ENCODE measurements at places on chromosomes 12 and 14.
A peak's percentile ranks its signal among the peaks of the same experiment; 100 is the strongest.

DNA sequence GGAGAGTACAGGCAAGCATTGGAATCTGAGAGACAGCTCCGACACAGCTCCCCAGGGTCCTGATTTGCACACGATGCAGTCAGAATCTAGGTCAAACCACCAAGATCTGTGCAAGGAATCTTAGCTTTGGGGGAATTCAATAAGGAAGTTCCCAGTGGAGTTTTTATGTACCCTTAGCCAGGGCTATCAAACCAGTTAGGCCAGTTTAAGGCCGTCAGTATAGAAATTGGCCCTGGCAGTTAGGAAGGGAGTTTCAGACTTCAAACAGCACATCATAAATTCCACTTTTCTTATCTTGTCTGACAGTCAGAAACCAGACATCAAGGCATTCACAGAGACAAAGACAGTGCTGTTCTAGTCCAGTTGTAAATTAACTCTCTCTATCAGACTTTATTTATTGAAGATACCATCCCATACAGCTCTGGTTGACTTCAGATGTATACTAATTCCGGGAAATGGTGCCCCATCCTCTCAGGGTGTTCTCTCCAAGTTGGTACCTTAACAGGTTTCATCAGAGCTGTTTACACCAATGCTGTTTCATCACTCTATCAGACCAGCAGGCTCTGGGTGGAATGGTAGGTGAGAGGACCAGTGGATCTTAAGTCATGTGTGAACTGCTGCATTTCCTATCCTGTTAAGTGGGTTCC is 157.5 kb upstream of the ATF7IP start:
- DNase-seq: no peak

DNA sequence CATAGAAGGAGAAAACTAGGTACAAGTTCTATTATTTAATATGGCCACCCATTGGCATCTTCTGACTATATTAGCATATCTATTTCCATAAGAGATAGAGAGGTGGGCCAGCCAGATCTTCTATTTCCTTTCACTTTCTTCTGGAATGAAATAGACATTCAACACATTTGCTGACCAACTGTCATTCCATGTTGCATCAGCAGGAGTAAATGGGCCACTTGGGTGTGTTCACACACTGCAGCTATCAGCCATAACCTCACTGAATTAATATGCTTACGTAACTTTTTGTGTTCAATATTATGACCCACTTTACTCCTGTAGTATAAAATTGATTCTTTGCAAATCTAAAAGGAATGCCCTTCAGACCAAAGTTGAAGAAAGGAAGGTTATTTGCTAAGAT is 106.2 kb upstream of the LGR5 start:
- no peak for DNase-seq

- no peak for DNase-seq
Measured at GRCh38 chr14:29352706-29353080, 575.0 kb downstream of the PRKD1 start.

DNA sequence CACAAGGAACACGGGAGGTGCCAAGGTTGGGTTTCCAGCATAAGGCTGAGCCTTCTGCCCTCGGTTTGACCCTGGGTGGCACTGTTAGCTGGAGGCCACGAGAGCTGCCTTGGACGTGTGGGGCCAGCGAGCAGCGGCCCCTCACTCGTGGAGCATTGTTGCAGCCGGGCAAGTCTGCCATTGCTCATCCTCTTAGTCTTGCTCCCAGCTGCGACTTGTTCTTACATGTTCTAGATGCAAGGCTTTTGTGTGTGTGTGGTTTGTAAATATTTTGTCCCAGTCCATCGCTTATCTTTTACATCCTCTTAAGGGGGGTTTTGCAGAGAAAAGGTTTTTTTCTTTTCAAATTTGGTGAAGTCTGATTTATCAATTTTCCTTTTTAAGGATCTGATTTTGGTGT is 21.1 kb upstream of the C1S start:
- no peak for DNase-seq

- DNase-seq: no peak
Measured at GRCh38 chr14:101083564-101084435, 180.3 kb upstream of the RTL1 start.

GRCh38 chr12:42278128-42278510 is 40.1 kb upstream of the YAF2 start:
- no peak for DNase-seq

- no peak for DNase-seq
Measured at GRCh38 chr14:22979748-22980392, 2.5 kb downstream of the AJUBA start.

GRCh38 chr12:47557386-47557785 is 148.4 kb downstream of the RPAP3 start:
- no peak for DNase-seq

GRCh38 chr14:88264116-88264515 is 59.0 kb downstream of the KCNK10 start:
- no peak for DNase-seq

DNA sequence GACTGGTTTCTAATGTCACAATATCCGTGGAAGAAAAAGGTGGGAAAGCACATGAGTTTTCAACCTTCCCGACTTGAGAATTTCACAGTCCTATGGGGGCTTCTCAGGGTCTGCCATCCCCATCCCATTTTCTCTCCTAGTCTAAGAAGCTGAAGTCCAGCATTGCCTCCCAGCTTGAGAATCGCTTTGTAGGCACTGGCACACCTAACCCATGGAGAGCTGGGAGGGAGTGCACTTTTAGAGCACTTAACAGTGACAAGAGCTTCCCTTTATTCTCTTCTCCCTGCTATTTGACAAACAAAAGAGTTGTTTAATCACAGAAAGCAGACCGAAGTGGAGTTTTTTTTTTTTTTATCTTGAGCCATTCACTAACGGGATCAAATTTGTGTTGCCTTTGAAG is 22.8 kb upstream of the SRRM4 start:
- DNase-seq: peak; percentile 86

GRCh38 chr14:56868660-56869059 is 58.4 kb upstream of the OTX2 start:
- DNase-seq: no peak

DNA sequence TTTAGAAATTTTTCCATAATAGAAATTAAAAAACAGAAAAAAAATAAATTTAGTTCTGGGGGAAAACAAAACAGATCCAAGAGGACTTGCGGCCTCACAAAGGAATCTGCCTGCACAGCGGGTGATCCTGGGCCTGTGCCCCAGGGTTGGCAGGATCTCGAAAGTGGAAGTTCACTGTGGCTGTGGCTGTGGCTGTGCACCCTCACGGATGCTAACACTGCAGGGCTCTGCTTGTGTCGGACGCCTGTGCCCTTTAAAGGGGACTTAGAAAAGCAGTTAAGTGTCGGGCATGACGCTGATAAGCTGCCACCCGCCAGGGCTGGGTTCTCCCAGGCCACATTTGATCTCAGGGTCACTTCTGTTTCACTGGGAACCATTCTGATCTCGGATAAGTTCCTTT is 209.1 kb downstream of the TTC7B start:
- no peak for DNase-seq

DNA sequence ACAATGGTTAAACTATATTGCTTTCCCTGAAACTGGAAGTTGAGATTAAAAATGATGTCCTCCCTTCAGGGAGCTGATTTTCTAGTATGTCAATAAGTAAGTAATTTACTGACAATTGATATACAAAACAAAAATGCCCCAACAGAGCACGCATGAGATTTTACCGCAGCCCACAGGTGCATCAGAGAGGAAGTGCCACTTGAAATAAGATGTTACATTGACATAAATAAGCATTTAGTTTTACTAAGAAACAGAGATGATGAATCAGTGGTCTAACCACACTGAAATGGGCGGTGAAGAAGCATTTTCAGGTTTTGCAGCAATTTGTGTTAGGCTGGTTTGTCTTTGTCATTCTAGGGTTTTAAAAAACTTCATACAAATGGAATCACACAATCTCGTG is 8.8 kb upstream of the CLECL1 start:
- DNase-seq: no peak

DNA sequence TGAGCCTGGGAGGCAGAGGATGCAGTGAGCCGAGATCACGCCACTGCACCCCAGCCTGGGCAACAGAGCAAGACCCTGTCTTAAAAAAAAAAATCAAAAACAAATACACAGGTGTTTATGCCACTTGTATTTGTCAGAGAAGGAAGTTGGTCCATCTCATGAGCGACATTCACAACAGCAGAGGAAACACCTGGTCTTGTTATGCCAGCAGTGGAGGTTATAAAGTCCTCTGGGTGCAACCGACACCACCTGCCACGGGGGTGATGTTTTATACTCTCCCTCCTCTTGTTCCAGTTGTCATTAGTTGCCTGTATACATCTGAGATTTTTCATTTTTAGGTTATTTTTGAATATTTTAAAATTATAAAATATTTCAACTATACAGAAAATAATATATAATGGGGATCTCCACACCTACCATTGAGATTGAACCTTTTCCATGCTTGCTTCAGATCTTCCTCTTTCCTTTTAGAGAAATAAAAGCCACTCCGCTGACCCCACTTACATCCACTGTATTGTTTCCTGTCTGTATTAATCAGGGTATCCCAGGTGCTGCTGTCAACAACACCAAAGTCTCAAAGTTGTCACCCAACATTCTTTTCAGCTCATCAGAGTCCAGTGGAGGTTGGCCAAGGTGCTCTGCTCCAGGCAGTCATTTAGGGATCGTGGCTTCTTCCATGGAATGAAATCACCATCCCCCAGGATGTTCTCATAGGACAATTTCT is 65.1 kb downstream of the RNFT2 start:
- DNase-seq: no peak

- DNase-seq: no peak
Measured at GRCh38 chr14:31194095-31194494, 13.5 kb downstream of the HECTD1 start.

DNA sequence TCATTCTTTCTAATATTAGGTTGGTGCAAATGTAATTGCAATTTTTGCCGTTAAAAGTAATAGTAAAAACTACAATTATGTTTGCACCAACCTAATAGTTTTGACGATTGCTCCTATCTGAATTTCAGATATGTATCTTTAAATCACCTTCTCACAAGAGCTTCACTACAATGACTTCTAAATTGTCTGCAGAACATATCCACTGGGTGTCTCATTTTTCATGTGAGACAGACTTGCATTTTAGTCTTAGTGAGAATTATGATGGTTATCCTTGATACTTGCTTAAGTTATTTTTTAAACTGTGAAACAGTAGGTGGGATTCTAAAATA is 84.6 kb downstream of the ITPR2 start:
- no peak for DNase-seq

GRCh38 chr14:100528962-100529560 is 58.2 kb downstream of the BEGAIN start:
- no peak for DNase-seq

DNA sequence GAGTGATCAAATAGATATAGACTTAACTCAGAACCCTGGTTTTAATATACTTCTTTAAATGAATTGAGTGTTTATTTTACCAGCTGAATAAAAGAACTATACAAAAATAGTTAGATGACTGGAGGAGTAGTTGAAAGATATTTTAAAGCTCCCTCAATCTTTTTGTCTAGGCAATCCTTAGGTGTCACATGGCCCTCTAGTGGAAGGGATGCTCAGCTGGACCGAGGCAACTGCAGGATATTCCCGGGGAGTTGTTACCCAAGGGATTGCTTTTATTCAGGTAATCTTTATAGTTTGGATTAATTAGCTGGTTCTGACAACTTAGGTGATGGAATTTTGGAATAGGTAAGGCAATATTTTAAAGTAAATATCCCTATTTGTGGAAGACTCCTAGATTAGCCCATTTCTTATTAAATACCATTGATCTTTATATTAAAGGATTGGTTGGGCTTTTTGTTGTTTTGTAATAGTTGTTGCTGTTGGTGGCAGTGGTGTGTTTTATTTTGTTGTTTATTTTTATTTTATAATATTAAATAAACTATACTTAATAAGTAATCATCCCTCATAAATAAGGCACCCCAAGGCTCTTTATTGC is 57.1 kb downstream of the ZDHHC17 start:
- DNase-seq: no peak

DNA sequence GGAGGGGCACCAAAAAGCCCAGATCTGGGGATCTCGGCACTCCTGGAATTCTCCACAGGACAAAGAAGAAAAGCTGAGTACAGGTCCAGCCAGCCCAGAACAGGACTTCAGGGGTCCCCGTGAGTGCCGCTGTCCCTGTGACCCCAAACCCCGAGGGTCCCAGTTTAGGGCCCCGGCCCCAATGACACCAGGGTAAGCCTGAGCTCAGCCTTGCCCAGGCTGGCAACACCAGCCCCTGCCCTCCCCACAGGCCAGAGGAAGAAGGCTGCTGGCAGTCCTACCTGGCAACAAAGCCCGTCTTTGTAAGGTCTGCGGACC is 1.8 kb downstream of the CDK2AP1 start:
- DNase-seq: no peak

Data from NCI-H187 treated with DMSO at 0.1 percent for 48 hours (cell line).